ENCODE measurements at places on chromosomes 2 and 18.
A peak's percentile ranks its signal among the peaks of the same experiment; 100 is the strongest.

DNA sequence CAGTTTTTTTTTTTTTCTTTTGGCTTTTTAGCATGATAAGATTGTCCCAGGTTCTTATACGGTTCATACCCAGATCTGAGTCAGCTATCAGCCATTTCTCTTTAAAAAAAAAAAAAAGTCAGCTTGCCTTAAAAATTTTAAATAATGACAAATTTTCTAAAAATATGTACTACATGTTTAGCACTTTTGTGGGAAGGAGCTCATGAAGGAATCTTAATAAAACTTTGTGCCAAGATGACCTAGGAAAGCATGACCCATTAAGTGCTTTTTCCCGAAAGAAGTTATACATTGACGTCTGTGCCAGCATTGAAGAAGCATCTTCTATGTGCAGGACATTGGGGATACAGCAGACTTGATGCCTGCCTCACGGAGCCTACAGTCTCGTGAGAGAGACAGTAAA, 4.5 kb upstream of the RBMS1 start:
- H3K36me3 ChIP-seq: no peaks in the 10 kb centered on the region
- H3K4me1 ChIP-seq: no peaks in the 10 kb centered on the region
- no peak overlapping the region for H3K27ac ChIP-seq
- H3K4me3 ChIP-seq: no peak overlapping the region
- no peak for DNase-seq
- H3K27me3 ChIP-seq: no peaks in the 10 kb centered on the region

GRCh38 chr2:98915751-98916358, 20.2 kb downstream of the CRACDL start:
- no peak overlapping the region for H3K27ac ChIP-seq
- H3K4me3 ChIP-seq: no peak overlapping the region
- H3K36me3 ChIP-seq: no peaks in the 10 kb centered on the region
- H3K27me3 ChIP-seq: no peaks in the 10 kb centered on the region
- peaks cover 33% of the 10 kb centered on the region for H3K4me1 ChIP-seq

GRCh38 chr18:11366410-11366809, 217.0 kb upstream of the PIEZO2 start:
- no peak for DNase-seq
- no peaks in the 10 kb centered on the region for H3K36me3 ChIP-seq
- no peaks in the 10 kb centered on the region for H3K27me3 ChIP-seq
- H3K4me3 ChIP-seq: no peak overlapping the region

DNA sequence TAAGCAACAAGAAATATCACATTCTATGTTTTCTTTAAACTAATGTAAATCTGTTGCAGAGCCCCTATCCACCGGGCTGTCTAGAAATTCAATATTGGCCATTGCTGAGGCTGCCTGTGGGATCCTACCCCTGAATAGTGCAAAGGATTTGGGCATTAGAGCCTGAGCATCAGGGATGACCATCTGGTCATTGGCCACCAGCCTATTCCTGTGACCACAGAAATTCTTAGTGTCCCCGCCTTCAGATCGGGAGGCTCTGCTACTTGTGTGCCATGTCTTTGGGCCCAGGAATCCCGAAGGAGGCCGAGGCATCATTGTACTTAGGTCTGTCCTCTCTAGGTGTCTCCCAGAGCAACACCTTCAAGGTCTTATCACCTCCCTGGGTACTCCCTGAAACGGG, 73.8 kb downstream of the HRH4 start:
- H3K4me3 ChIP-seq: no peak overlapping the region
- H3K36me3 ChIP-seq: no peaks in the 10 kb centered on the region
- H3K27me3 ChIP-seq: no peaks in the 10 kb centered on the region
- DNase-seq: no peak
- no peak overlapping the region for H3K27ac ChIP-seq

- H3K4me1 ChIP-seq: no peaks in the 10 kb centered on the region
- H3K27ac ChIP-seq: no peak overlapping the region
- H3K36me3 ChIP-seq: peaks cover 6% of the 10 kb centered on the region
Observed at GRCh38 chr2:3451169-3451568, 68.2 kb downstream of the ADI1 start.

DNA sequence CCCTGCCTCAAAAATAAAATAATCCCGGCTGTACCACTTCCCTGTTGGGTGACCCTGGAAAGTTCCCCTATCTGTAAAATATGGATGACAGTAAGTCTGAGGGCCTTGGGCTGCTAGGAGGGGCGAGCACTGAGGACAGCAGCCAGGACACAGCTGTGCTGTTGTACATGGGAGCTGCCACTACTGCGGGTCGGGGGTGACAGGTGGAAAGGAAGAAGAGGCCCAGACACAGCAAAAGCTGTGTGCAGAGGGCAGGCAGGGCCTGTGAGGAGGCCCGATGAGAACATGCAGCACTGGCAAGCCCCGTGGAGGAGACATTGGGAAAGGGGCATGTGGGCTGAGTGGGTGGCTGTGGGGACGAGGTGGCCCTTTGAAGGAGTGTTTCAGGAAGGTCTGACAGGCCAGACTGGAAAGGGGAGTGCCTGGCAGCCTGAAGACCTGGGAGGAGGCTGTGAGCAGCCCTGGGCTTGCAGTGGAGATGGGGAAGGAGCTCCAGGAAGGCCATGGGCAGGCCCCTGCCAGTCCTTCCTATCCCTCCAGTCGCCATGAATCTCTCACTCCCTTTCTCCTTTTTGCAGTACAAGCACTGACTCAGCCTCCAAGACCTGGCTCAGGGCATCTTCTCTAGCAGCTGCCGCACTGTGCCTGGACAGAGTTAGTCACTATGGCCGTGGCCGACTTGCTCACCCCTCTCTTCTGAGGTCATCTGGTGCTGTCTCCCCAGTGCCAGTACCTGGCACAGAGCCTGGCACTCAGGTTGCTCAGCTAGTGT, 28.9 kb upstream of the SEMA4C start:
- no peak overlapping the region for H3K27ac ChIP-seq
- DNase-seq: no peak
- H3K27me3 ChIP-seq: no peaks in the 10 kb centered on the region
- H3K36me3 ChIP-seq: no peaks in the 10 kb centered on the region

DNA sequence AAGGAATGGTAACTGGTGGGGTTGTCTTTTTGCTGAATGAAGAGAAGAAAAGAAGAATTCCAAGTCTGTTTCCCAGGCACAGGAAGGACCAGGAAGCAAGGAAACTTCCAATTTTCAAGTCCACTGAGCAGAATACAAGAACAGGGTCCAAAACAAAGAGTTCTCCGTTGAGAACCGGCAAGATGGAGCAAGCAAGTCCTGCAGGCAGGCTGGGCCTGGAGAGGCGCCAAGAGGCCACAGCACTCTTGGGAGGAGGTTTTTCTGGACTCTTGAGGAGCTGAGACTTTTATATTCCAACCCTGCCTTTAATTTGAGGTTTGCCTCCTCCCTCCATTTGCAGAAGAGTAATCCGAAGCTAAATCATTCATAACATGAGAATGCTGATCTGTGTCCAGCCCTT, 224.5 kb downstream of the IKZF2 start:
- no peak for DNase-seq
- no peak overlapping the region for H3K4me3 ChIP-seq
- no peaks in the 10 kb centered on the region for H3K4me1 ChIP-seq
- no peaks in the 10 kb centered on the region for H3K36me3 ChIP-seq

GRCh38 chr2:159711562-159712142, 654 bp upstream of the MARCHF7 start:
- no peaks in the 10 kb centered on the region for H3K27me3 ChIP-seq
- peak overlapping the region; percentile 97 for H3K27ac ChIP-seq
- H3K4me3 ChIP-seq: peak overlapping the region; percentile 98
- H3K4me1 ChIP-seq: peaks cover 10% of the 10 kb centered on the region

DNA sequence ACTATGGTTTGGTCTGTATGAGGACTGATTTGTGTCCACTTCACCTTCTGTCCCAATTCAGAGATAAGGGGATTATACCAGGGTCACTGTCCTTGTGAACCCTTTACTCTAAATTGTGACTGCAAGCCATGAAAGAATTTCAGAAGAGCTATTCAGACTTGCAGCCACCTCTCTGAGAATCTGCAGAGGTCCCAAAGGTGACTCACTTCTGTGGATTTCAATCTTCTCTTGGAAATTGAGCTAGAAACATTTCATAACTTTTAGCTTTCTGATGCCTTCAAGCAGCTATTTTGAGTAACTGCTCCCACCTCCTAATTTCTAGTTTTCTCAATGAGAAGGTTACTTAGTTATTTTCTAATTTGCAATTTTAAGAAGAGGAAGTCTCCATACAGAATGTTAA, 1242.4 kb upstream of the ACVR2A start:
- H3K27ac ChIP-seq: no peak overlapping the region
- no peak overlapping the region for H3K4me3 ChIP-seq
- no peaks in the 10 kb centered on the region for H3K36me3 ChIP-seq
- no peaks in the 10 kb centered on the region for H3K27me3 ChIP-seq

GRCh38 chr2:71661782-71662181, 208.4 kb downstream of the DYSF start:
- no peaks in the 10 kb centered on the region for H3K36me3 ChIP-seq
- no peak for DNase-seq
- H3K27me3 ChIP-seq: no peaks in the 10 kb centered on the region
- no peak overlapping the region for H3K4me3 ChIP-seq

- H3K4me3 ChIP-seq: no peak overlapping the region
- no peaks in the 10 kb centered on the region for H3K27me3 ChIP-seq
- no peaks in the 10 kb centered on the region for H3K4me1 ChIP-seq
- no peaks in the 10 kb centered on the region for H3K36me3 ChIP-seq
- no peak overlapping the region for H3K27ac ChIP-seq
Observed at GRCh38 chr2:129174143-129174542, 805.3 kb upstream of the RAB6C start.

DNA sequence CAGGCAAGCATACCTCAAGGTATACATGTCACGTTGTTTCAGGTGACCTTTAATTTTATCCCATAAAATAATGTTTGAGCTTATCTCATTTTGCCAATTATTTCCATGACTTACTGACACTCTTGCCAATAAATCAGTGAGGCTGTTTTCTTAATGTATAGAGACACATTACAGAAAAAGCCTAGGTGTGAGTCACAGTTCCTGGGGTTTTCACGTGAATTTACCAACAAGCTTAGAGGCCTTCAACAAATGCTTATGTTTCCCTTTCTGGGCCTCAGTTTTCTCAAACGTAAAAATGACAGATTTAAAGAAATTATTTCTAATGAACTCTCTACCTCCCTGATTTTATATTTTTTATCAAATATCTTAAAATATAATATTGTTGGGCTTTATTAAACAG, 517.5 kb upstream of the SPHKAP start:
- H3K36me3 ChIP-seq: no peaks in the 10 kb centered on the region
- DNase-seq: no peak
- H3K4me3 ChIP-seq: no peak overlapping the region
- no peak overlapping the region for H3K27ac ChIP-seq
- no peaks in the 10 kb centered on the region for H3K27me3 ChIP-seq

GRCh38 chr2:177678939-177679338, 286.4 kb downstream of the AGPS start:
- no peak overlapping the region for H3K27ac ChIP-seq
- DNase-seq: no peak
- H3K36me3 ChIP-seq: no peaks in the 10 kb centered on the region

GRCh38 chr2:147161746-147162145, 683.1 kb upstream of the ACVR2A start:
- no peak overlapping the region for H3K4me3 ChIP-seq
- no peaks in the 10 kb centered on the region for H3K4me1 ChIP-seq
- H3K27ac ChIP-seq: no peak overlapping the region
- no peak for DNase-seq
- H3K36me3 ChIP-seq: no peaks in the 10 kb centered on the region

DNA sequence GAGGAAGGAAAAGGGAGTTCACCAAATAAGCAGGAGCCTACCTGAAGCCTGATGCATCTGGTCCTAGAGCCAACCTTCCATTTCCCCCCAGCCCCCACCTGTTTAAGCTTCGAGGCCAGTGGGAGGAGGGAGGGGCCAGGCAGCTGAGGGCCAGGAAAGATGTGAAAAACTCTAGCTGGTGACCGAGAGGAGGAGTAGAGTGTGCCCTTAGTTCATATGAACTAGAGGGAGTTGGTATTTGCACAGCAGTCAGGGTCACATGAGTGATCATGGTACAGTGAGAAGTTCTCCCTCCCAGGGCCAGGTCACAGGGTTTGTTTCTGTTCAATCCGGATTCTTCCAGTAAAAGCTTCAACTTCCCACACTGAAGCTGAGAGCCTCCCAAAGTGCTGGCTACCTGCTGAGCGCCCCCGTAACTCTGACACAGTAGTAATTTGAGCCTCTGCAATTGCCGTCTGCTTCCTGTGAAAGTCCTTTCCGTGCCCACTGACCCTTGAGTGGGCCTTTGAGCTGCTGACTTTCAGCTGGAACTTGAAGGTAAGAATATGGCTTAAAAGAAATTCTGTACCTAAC, at the start of gene SULT1C2:
Gene SULT1C2, plus strand, starts transcription at position 362 of the 573 bp plus-strand sequence. CDS start 4,773 bp downstream, outside the sequence.
- H3K27me3 ChIP-seq: no peaks in the 10 kb centered on the region
- H3K36me3 ChIP-seq: no peaks in the 10 kb centered on the region
- no peak within 1 kb of the TSS for H3K27ac ChIP-seq
- no peak for DNase-seq
- no peaks in the 10 kb centered on the region for H3K4me1 ChIP-seq
- no peak within 1 kb of the TSS for H3K4me3 ChIP-seq

Measured in pancreas (tissue), 10 donors.